Right lung (tissue), 10 donors: ENCODE measurements at places on chromosomes 4 and X. TPM values are rescaled to one million over a fixed set of nuclear protein-coding genes. Genes with fewer than 3 reads are reported as not detected.
A peak's percentile ranks its signal among the peaks of the same experiment; 100 is the strongest.

DNA sequence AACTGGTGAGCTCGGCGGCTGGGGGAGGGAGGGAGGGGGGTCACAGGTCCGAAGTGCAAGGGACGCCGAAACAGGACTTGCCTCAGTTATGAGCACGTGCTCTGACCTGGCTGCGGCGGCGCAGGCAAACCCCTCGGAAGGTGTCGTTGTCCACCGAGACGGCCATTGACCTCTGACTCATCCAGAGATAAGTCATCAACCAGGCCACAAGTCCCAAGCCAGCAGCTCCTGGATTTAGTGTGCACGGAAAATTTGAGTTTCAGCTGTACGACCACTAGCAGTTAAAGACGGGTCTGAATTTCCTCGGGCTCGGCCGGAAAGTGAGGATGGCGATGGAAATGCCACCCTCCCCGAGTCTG, 674 bp downstream of the SH3D19 start:
- no peak for DNase-seq

GRCh38 chr4:8542776-8543525, 37.2 kb upstream of the GPR78 start:
- DNase-seq = no peak

DKC1 gene
- polyA plus RNA-seq = 53.5 TPM

DNA sequence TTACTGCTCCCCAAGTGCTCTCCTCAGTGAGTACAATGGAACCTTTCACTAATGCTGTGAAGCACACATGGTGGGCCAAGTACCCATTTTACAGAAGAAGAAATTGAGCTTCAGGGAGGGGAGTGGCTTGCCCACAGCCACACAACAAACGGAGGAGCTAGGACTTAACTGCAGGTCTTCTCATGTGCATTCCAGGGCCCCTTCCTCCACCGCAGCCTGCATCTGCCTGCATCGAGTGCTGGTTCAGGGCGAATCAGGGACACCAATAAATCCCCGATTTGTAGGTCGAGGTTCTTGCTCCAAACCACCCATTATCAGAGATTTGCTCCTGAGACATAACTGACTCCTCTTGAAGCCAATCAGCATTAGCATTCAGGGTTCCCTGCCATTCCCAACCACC, 100.9 kb downstream of the MAMLD1 start:
- DNase-seq = no peak

FAM47E gene
- 5.7 TPM for polyA plus RNA-seq

- no peak for DNase-seq
These were observed 30.4 kb downstream of the TXK start for GRCh38 chr4:48103483-48104139.

TMEM35A gene
- polyA plus RNA-seq = 13.5 TPM

DNA sequence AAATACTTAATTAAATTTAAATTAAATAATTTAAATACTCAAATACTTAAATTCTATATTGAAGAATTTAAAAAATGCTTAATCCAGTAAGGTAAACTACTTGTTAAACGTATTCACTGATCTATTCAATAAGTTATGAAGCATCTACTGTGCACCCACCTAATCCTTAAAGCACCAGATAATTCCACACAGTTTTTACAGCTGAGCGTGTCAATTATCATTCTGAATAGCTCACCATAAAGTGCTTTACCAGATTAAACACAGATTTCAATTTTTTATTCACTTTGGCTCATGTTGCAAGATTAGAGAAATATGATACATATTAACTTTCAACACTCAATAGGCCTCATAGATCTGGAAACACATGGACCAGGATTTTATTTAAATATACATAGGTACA, 79.2 kb upstream of the DDIT4L start:
- DNase-seq = no peak

MMRN1 gene
- polyA plus RNA-seq = 38.3 TPM

DNA sequence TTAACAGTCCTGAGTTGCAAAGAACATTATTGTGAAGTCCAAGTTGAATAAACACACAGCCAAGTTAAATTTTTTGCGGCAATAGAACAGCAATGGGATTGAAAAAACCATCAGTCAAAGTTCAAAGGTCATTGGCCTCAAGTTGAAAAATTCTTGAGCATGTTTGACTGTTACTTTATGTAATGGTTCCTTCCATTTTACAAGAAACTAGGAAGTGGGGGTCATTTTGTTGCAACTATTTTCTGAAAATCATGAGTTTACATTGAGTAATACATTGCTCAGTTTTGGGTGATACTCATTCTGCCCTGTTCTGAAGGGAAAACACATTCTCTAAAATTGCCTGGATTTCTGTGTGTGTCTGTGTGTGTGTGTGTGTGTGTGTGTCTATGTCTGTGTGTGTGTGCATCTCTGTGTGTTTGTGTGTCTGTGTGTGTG, 5.2 kb upstream of the IRF2 start:
- no peak for DNase-seq

NALF2 gene
- 0.04 TPM for polyA plus RNA-seq

DNA sequence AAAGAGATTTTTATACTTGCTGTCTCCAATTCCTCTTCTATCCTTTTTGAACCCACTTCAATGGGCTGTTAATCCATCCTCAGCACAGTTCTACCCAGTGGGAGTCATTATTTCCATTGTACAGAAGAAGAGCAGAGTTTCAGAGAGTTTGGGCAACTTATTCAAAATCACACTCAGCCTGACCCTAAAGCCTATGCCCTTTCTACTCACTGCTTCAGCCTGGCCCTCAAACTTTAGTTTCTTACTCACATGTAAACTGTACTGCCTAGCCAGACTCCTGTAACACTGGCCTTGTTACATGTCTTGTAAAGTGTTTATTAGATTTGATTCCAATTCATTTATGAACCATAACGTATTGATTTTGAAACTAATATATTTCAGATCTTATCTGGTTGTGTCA, 25.1 kb upstream of the USO1 start:
- no peak for DNase-seq

ZCCHC18 gene
- polyA plus RNA-seq = 4.8 TPM

DNA sequence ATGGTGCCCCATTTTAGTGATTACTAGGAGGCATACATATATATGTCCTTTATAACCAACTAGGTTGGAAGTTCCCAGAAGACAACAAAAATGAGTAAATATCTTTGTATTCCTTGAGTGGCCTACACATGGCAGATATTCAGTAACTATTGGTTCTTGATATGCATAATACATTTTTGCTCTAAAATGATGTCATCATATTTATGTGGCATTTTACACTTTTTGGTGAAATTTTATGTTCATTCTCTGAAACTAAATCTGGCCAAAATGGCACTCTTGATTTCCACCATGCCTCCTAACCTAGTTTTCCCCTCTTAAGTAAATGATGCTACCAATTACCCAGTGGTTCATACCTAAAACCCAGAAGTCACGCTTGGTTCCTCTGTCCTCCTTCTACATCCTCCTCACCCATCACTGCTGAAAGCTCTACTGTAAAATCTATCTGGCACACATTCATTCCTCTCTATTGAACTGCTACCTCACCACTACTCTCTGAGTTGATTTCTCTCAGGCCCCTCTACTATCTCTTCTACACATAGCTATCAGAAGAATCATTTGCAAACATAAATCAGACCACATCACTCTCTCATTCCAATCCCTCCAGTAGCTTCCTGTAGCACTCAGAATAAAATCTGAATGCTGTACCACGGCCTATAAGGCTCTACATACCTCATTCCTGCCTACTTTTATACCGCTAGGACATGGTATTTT, 13.4 kb downstream of the SLC10A7 start:
- no peak for DNase-seq

DNA sequence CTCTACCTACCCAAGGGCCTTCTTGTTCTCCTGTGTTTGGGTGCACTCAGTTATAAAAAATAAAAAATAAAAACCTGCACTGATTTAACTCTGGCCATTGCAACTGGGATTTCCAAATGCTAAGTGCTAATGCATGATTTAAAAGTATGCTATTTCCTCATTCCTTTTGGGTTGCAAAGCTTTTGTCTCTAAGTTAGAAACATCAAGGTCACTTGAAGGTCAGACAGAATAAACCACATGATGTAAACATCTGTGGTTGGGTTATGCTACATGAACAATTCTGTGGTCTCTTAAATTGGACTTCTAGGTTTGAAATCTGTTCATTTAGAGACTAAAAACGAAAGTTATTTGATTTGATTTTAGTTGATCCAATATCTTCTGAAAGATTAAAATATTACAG, 1547.4 kb upstream of the TENM3 start:
- no peak for DNase-seq

CSAG1 gene
- polyA plus RNA-seq = not detected

PTPN13 gene
- polyA plus RNA-seq = 74.2 TPM

GRCh38 chr4:123397144-123398065, 810 bp downstream of the SPRY1 start:
- peak; percentile 72 for DNase-seq

DDX53 gene
- not detected for polyA plus RNA-seq

- no peak for DNase-seq
These were observed 841.9 kb downstream of the TRAM1L1 start for GRCh38 chr4:116243431-116243830.

- no peak for DNase-seq
These were observed 44.7 kb downstream of the SETD7 start for GRCh38 chr4:139511320-139511719.
